Cerebellar cortex (tissue), 1 donor: ENCODE measurements at places on chromosomes 3 and 15.

GRCh38 chr3:113210604-113211329 lies 590 bp upstream of the BOC start:
- DNase-seq = no peak

DNA sequence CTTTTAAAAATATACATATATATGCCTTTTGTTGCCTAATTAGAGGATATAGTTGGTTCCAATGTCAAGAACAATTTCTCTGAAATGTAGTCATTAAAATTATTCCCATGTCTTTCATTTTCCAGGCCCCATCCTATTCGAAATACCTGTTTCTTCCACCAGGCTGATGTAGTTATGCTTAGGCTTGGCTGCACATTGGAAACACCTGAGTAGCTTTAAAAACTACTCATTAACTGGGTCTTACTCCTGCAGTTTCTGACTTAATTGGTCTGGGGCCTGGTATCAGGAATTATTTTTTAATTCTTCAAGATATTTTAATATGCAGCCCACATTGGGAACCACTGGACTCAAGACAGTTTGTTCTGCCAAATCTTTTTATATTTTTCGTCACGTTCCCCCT lies 53.7 kb downstream of the TGFBR2 start:
- no peak for DNase-seq

- DNase-seq = no peak
Observed at GRCh38 chr3:46289966-46290365, 47.7 kb downstream of the CCR3 start.

GRCh38 chr3:184361932-184362667 lies 590 bp downstream of the POLR2H start:
- peak; percentile 72 for DNase-seq

DNA sequence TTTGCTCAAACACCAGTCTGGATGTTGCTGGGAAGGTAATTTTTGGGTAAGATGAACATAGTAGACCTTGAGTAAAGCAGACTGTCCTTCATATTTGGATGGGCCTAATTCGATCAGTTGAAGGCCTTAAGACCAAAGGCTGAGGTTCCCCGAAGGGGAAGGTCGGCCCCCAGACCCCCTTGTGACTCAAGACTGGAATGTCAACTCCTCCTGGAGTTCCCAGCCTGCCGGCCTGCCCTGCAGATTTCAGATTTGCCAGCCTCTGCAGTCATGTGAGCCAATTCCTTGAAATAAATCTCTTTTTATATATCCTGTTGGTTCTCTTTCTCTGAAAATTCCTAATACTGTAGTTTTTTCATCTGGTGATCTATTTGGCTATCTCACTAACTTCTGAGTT lies 146.5 kb downstream of the APBA2 start:
- no peak for DNase-seq

- peak; percentile 89 for DNase-seq
Observed at GRCh38 chr3:135895106-135895733, 70.3 kb upstream of the PPP2R3A start.

DNA sequence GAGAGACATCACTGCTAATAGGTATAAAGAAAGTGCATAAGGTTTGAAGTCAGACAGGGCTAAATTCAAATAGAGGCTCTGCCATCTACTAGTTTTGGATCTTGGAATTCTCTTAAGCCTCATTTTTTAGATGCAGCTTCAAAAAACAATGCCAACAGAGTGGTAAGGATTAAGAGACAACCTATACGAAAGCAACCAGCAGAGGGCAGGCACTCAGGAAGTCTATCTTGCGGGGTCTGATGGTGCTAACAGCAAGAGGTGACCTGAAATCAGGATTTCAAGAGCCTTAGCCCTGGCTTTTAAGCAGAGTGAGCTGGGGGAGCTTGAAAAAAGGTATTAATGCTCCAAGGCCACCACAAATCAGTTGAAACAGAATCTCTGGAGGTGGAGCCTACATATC lies 40.7 kb downstream of the LDHAL6B start:
- DNase-seq = peak; percentile 40

DNA sequence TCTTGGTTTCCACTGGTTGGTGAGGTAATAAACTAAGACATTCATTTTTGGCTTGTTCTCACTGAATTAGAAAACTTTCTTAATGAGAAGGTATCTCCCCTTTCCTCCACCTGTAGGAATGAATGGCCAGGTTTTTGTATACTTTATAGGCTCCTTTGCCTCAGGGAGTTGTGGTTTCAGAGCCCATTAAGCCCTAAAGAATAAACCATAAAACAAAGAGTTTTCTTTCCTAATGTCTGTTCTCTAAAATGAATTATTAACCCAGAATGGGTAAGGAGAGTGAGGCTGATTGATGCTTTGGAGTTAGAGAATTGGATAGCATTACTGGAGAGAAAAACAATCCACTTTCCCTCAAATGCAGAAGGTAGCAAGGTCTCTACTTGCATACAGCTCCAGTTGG lies 67.6 kb downstream of the TIGIT start:
- no peak for DNase-seq

GRCh38 chr15:96792216-96792615 lies 461.7 kb downstream of the NR2F2 start:
- no peak for DNase-seq

DNA sequence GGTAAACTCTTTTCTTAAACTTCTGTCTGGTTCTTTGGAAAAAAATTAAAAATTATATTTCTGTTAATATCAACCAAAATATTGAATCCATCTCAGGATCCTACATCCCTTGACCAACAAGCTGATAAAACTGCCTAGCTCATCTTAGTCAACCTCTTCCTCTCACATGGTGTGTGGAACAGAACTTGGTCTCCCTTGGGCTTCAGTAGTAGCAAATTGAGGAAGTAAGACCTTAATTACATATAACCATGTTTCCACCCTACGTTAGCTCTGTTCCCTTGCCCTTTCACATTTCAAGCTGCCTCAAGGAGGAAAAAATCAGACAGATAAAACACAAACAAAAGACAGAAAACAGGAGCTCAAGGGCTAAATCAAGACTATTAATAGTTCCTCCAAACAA lies 116.4 kb downstream of the GREM1 start:
- DNase-seq = no peak

DNA sequence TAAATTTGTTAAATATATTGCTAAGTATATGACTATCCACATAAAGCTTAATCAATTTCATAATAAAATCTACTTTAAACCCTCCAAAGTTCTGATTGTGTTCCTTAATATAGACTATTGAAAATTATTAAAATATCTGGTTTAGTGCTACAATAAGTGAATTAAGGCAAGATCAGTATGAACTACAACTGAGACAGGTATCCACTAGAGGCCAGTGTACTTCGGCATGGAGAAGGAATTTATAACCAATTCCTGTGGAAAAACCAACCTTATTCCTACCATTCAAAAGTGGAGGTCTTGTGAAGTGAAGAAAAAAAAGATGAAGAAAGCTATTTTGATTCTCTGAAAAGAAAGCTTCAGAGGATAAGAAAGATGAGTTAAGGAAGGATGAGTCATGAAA lies 237.7 kb downstream of the SUCLG2 start:
- DNase-seq = no peak
